Activated CD8-positive, alpha-beta memory T cell treated with anti-CD3 and anti-CD28 coated beads, Interleukin-2, amount 50 U/mL, for 48 hours (primary cell): ENCODE measurements at places on chromosomes 11 and 22.

DNA sequence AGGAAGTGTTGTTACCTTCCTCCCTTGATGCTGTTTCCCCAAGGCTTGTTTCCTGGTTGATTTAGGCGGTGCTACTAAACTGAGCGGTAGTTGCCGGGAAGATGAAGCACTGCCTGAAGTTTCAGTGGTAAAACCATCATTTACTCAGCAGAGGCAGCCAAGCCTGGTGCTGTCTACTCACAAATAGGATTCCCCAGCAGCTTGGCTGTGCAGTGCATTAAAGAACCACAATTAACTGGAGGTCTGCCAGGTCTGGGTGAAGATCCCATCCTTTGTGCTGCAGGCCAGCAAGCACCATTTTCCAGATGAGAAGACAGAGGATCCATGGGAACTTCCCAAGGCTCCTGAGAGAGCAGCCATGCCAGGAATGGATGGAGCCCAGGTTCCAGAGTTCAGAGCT lies 231.9 kb upstream of the E2F8 start:
- no peak for DNase-seq

DNA sequence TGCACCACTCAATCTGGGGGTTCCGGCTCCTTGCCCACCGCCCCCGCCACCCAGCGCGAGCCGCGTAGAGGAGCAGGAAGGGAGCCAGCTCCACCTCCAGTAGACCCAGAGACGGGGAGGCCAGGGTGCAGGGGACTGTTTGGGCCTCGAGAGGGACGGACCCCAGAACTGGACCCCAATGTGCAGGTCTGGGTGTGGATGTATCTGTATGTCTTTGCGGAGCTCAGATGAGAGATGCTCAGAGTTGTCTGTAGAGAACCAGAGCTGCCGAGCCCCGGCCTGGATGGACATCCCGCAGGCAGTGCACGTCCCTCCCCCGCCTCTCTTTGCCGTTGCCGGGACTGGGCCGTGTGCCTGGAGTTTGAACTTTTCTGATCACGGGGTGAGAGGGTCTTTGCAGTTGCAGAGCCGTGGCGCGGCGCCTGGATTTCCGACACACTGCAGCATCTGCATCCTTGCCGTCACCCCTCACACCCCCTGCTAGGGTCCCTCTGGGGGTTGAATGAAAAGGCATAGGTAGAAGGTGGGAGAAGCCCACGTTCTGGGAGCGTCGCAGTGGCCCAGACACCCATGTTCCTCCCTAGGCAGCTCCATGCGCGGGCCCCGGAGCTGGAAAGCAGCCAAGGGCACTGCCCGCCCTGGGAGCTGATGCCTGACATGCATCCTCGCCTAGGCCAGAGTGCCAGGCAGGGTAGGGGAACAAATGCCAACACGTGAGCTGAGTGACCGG lies 105.2 kb downstream of the KCNQ1 start:
- DNase-seq: no peak

GRCh38 chr11:12175694-12176241 lies 65.4 kb downstream of the MICAL2 start:
- DNase-seq: no peak

DNA sequence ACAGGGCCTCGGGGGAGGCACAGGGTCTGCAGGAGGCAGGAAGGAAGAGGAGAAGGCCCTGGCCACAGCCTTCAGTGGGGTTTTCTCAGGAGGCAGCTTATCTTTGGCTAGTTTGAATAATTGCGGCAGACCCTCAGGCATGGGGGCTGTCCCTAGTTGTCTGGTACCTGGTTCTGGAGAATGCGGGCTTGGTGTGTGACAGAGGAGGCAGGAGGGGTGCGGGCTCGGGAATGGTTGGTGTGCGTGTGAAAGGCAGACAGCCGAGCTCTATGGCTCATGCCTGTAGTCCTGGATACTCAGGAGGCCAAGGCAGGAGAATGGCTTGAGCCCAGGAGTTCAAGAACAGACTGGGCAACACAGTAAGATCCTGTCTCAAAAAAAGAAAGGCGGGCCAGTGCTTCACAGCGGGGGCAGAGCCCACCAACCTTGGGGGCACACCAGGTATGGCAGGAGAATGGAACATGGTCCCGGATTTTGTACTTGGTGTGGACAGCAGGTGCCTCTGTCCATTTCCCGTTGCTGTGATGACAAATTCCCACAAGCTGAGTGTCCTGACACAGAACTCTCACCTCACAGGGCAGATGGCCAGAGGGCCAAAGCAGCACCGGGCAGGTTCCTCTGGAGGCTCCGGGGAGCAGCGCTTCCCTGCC lies 640.6 kb downstream of the TBC1D22A start:
- no peak for DNase-seq

DNA sequence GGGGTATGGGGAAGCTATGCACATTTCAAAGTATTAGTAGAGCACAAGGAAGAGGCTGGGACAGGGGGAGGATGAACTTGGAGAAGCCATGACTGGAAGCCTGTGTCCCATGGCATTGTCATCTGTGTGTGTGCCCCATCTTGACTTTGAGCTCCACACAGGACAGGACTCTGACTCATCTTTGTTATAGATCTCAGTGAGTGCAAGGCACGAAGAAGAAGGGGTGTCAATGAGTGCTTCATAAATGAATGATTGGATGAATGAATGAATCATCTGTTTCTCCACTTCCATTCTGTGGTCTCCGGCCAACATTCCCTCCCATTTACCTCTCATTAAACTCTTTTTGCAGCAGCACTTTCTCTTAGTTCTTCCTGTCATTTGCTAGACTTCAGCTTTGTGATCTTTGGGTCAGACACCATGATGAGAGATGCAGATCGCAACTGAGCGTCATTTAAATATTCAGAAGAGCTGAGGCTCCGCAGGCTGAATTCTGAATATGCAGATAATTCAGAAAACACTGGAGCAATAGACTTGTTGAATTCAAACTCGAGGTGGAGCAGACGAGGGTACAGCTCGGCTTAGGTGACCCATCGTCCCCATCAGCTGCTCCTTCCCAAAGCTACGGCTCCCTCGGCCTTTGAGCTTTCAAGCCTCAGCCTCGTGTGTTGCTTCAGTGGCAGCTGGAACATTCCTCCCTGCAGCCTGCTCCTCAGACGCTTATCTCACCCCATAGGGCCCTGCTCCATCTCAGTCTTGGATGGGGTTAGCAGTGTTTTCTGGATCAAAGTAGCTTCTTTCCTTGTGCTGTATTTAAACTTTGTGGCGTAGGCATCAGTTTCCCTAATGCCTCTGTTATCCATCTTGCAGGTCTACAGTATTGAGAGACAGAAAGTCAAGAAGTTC lies 30.8 kb downstream of the APOL3 start:
- DNase-seq: no peak

GRCh38 chr22:19599626-19600243 lies 75.5 kb upstream of the CLDN5 start:
- DNase-seq: no peak

GRCh38 chr22:27240298-27241075 lies 561.1 kb downstream of the MN1 start:
- no peak for DNase-seq

- no peak for DNase-seq
Observed at GRCh38 chr22:49491726-49492125, 335.9 kb downstream of the BRD1 start.

DNA sequence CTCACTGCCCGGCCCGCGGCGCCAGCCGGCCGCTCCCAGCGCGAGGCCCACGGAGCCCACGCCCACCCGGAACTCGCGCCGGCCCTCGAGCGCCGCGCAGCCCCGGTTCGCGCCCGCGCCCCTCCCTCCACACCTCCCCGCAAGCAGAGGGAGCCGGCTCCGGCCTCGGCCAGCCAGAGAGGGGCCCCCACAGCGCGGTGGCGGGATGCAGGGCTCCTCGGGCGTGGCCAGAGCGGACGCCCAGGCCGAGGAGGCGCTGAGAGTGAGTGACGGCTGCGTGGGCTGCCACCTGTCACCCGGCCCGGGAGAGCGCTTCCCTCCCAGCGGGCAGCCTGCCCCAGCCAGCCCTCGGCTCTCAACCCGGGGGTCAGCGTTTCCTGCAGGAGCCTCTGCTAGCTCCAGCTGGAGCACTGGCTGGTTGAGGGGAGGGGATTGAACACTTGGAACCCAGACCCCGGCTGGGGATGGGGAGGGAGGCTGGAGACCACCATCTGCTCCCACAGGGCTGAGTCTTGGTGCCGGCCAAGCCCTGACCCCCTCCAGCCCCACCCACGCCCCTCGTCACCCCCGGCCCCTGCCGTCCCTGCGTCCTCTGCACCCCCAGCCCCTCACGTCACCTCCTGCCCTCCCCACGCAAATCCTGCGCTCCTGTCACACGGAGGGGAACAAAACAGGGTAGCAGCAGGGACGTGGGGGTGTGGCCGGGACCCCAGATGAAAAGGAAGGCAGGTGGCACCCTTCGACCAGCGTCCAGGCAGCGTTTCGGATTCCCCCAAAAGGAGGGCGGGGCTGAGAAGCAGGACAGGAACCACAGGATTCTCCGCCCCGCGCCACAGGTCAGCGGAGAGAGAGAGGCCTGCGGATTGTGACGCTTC lies 157.0 kb downstream of the BRD1 start:
- DNase-seq: peak; percentile 69

GRCh38 chr11:92852946-92853345 lies 116.5 kb upstream of the MTNR1B start:
- no peak for DNase-seq
